ENCODE measurements at places on chromosomes 3 and 15.

GRCh38 chr3:53109891-53110771 lies 20.1 kb downstream of the RFT1 start:
- DNase-seq = no peak

GRCh38 chr3:156978481-156978961 lies 152.4 kb downstream of the LEKR1 start:
- no peak for DNase-seq

DNA sequence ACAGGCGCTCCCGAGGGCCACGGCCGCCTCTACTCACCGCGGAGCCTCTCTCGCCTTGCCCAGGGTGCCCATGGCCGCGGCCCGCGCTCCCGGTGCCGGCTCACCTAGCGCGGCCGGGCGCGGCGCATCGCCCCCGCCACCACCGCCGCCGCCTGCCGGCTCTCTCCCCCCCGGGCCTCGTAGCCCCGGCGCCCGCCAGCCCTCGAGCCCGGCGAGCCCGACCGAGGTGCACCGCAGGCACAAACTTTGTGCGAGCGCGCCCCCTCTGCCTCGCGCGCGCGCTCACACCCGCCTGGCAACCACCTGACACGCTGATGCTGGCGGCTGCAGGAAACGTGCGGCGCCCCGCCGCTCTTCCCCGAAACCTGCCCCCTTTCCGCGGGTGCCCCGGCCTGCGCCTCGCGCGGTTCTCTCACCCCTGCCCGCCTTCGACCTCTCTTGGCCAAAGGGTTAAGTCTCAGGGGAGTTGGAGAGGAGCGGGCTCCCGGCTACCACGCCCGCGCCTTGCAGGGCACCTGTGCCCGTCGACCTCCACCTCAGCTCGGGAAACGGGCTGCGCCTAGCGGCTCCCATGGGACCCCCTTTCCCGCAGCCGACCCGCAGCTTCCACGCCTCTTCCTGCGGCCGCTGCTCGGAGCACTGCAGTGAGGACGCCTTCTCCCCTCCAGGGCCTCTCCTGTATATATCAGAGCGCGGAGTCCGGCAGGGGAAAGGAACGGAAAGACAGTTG lies at the start of gene RASGRP1:
RASGRP1 (minus strand) TSS at position 258 of the 730 bp plus-strand sequence; CDS start at position 72, 186 bp downstream.
- no peak for DNase-seq

DNA sequence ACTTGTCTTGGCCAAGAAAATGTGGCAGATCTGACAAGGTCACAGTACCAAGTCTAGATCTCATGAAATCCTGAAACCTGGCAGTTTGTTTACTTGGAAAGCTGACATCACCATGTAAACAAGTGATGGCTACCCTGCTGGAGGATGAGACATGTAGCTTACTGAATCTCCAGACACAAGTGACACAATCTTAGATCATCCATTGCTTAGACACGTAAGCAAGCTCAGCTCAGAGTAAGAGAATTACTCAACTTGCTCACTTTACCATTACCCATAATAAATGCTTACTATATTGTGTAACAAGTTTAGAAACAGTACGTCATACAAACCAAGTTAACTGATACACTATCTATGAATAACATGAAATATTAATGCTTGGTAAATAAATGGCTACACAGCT lies 263.8 kb downstream of the TBC1D5 start:
- DNase-seq = no peak

GRCh38 chr3:177108648-177109047 lies 88.6 kb downstream of the TBL1XR1 start:
- DNase-seq = no peak

- no peak for DNase-seq
Observed at GRCh38 chr3:4432259-4432658, 34.8 kb downstream of the SUMF1 start.

GRCh38 chr3:181689546-181689945 lies 22.2 kb upstream of the SOX2 start:
- no peak for DNase-seq

- DNase-seq = no peak
Observed at GRCh38 chr3:179402963-179403362, 48.3 kb downstream of the GNB4 start.

GRCh38 chr3:129824926-129825541 lies 68.5 kb downstream of the TMCC1 start:
- DNase-seq = no peak

- no peak for DNase-seq
Observed at GRCh38 chr3:19920401-19921080, 13.5 kb downstream of the EFHB start.

DNA sequence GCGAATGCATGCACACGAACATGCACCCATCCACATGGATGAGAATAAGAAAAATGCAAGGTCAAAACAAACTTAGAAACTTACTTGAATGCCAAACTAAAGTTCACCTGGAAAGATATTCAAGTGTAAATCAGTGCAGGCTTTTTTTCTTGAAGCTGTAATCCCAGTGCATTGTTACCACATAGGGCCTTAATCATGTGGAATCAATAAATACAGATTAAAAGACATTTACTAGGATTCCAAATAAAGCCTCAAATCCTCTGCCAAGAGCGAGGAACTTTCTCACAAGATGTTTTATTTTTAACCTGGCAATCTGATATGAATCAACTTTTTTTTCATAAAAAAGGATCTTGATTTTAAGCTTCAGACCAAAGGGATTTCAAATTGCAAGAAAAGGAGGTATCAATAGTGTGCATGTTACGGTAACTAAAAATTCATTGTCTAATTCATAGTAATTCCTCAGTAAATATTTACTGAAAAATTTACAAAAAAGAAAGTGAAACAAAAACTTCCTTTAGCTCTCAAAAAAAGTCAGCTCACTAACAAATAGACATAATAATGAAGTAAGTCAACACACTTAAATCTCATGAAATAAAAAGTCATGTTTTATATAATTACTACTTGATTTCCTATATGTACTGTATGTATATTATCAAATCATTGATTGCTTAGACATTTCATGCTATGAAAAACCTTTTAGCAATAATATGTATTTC lies 978.6 kb downstream of the PLOD2 start:
- DNase-seq = no peak

DNA sequence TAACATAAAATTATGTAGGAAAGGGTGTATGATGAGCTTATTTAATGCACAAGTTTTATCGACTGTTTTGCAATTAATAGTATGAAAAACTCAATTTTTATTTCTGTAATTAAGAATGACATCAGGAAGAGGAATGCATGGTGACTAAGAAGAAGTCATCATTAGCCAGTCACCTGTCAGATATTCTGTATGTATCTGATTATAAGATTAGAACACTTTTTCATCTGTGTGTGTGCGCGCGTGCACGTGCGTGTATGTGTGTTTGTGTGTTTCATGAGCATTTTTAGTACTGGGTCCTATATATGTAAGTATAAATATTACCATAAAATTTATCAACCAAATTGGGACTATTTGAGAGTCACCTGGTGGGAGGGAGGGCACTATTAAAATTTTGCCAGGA lies 5.0 kb upstream of the ABHD2 start:
- no peak for DNase-seq

DNA sequence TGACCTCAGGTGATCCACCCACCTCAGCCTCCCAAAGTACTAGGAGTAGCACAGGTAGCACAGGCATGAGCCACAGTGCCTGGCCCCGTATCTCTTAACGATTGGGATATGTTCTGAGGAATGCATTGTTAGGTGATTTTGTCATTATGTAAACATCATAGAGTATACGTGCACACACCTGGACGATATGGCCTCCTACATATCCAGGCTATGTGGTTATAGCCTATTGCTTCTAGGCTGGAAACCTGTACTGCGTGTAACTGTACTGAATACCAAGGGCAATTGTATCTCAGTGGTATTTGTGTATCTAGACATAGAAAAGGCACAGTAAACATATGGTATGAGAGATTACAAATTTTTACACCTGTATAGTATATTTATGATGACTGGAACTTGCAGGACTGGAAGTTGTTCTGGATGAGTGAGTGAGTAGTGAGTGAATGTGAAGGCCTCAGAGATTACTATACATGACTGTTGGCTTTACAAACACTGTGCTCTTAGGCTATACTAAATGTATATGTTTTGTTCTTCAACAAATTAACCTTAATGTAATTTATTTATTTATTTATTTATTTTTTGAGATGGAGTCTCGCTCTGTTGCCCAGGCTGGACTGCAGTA lies 120.7 kb downstream of the MBNL1 start:
- DNase-seq = no peak

All from NCI-H1048 (cell line).